ENCODE measurements at places on chromosomes 12 and 14.

- DNase-seq: no peak
These were observed 81.4 kb downstream of the NTN4 start for GRCh38 chr12:95709152-95709551.

DNA sequence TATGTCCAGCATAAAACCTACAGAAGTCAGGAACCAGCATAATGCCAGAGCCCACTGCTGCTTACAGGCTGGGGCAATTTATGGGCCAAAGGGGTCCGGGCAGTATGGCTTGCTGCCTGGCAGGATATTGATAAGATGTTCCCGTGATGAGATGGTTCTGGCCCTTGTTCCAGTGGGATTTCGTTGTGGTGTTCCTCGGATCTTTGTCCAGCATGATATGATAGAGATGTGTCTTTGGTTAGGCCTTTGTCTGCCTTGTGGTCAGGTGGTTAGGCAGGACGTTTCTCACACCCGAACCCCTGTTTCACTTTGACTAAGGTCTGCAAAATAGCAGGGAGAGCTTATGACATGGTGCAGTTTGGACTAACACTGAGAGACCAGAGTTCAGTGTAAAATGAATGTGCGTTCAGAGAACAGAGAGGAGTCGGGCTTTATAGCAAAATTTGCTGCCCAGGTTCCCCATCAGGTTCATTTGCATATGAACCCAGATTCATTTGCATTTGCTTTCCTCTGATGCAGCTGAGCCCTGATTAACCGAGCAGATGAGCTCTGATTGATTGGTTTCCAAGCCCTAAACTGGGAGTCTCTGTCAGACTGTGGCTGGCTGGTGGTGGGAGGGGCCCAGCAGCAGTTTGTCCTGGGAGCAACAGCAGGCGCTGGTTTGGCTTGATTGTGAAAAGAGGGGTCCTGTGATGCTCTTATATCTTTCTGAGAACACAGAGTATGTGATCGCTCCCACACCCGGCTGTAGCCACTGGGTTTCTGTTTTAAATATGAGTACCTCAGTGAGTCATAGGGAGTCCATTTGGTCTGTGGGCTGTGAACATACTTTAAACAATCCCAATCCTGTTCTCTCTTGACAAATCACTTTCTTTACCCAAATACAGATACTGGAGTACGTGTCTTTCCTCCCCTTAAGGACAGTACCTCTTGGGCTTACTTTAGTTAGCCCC lies 156.3 kb upstream of the PZP start:
- no peak for DNase-seq

DNA sequence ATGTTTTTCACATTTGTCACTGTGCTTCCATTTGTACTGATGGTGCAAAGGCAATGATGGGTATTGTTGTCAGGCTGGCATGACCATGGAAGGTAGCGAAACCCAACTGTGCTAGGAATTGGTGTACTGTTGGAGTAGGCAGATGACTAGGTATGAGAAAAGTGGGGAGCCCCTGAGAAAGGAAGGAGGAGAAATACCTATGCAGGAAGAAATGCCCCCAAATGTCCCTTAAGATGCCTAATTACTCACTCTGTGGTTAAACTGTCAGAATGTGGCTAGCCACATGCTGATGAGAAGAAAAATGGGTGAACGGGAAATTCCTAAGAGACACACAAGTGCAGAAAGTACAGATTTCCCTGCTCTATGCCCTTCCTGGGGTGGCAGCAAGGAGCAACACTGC lies 339.1 kb downstream of the TMEM132D start:
- DNase-seq: no peak

- no peak for DNase-seq
These were observed 27.4 kb upstream of the KLRB1 start for GRCh38 chr12:9634969-9635754.

- DNase-seq: no peak
These were observed 134.0 kb downstream of the TMTC1 start for GRCh38 chr12:29649722-29650121.

GRCh38 chr12:57869298-57869926 lies 22.9 kb upstream of the CTDSP2 start:
- DNase-seq: no peak

GRCh38 chr12:105271364-105271763 lies 35.4 kb upstream of the APPL2 start:
- no peak for DNase-seq

DNA sequence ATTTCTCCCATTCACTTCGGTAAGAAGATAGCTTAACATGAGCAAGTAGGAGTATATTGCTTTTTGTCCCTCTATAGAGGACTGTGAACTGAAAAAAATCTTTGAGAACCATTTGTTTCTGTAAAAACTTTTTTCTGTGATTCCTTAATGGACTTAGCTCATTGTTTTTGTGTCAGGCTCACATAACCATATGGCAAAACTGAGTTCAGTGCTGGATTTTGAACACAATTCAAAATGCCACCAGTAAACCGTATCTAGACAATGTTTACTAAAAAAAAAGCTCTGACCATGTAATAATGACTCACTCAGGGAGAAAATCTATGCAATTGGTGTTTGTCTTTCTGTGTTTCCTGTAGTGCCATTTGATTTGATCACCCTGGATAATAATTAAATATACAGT lies 5.2 kb downstream of the TRHDE start:
- DNase-seq: no peak

- no peak for DNase-seq
These were observed 1.7 kb upstream of the KIF26A start for GRCh38 chr14:104136472-104137296.

DNA sequence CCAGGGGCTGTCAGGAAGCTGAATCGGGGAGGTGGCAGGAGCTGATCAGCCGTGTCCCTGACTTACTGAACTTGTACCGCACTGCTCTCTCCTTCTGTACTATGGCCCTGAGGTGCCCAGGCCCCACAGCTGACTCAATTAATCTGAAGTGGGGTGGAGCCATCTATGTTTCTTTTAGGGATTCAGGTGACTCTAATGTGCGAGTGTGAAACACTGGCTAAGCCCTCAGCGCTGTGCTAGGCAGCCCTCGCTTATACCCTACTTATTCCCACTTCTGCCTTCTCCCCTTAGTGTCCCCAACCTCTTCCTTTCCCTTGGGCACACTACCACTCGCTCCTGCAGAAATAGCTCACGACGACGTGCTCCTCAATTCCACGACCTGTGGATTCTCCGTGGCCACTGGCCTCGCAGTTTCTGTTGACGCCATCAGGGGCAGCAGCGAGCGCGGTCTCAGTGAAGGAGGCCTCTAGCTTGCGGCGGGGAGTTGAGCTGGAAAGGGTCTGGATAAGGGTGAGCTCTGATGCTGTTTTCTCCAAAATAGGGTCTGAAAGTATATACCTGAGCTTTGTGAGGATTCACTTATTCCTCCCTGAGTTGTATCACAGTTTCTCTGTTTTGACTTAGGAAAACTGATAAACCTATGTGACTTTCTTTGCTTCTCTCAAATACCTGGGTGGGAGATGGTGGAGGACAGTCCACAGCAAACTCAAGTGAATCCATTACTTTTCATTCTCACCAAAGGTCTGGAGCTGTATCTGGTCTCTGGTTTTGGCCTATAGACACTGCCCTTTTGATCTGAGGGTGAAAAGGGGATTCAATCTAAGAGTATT lies 167.6 kb downstream of the SLC41A2 start:
- no peak for DNase-seq

DNA sequence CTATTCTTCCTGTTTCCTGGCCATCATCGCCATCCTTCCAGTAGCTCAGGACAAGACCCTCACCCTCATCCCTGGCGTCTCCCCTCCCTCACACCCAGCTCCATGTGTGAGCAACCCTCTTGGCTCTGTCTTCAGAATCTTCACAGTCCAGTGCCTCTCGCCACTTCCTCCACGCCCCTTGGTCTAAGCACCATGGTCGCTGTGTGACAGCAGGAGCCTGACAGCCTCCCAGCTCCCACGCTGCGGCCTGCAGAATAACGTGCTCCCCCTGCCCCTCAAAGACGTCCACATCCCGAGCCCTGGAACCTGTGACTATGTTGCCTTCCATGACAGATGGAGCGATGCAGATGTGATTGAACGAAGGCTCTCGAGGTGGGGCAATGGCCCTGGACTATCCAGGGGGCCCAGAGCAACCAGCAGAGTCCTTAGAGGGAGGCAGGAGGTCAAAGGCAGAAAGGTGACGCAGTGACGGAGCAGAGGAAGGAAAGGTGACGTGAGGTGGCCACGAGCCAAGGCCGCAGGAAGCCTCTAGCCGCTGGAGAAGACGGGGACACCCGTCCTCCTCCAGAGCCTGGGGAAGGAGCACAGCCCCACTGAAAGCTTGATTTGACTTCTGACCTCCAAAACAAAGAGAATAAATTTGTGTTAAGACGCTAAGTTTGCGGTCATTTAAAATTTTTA lies 139.8 kb downstream of the CALM1 start:
- DNase-seq: no peak
